ENCODE measurements at places on chromosomes 3 and 15.

- H3K27me3 ChIP-seq = no peaks in the 10 kb centered on the region
- no peak overlapping the region for H3K4me3 ChIP-seq
- no peaks in the 10 kb centered on the region for H3K4me1 ChIP-seq
- H3K27ac ChIP-seq = no peak overlapping the region
These were observed 30.2 kb downstream of the ABI3BP start for GRCh38 chr3:100963041-100963440.

- H3K4me3 ChIP-seq = no peak overlapping the region
- no peaks in the 10 kb centered on the region for H3K27me3 ChIP-seq
- no peak for DNase-seq
- H3K36me3 ChIP-seq = no peaks in the 10 kb centered on the region
- no peaks in the 10 kb centered on the region for H3K4me1 ChIP-seq
These were observed 10.0 kb downstream of the FAM107A start for GRCh38 chr3:58567251-58567515.

DNA sequence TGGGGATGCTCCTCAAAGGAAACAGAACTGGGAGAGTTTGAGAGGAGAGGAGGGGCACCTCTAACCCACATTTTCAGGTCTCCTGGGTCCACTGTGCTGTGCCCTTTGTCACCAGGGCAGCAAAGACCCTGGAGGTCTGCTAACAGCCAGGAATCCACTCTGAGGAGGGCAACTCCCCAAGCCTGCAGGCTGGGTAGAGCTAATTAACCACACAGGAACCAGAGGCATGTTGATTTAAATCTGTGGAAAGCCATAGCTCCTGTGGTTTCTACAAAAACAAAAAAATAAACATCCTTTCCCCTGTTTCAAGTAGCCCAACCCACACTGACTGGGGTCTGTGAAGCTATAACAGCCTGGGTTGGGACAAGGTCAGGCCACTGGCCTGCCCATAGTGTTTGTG lies 2.2 kb upstream of the BSN start:
- peaks cover 3% of the 10 kb centered on the region for H3K4me1 ChIP-seq
- H3K27ac ChIP-seq = no peak overlapping the region
- DNase-seq = no peak
- H3K36me3 ChIP-seq = no peaks in the 10 kb centered on the region
- H3K27me3 ChIP-seq = no peaks in the 10 kb centered on the region
- H3K4me3 ChIP-seq = no peak overlapping the region

DNA sequence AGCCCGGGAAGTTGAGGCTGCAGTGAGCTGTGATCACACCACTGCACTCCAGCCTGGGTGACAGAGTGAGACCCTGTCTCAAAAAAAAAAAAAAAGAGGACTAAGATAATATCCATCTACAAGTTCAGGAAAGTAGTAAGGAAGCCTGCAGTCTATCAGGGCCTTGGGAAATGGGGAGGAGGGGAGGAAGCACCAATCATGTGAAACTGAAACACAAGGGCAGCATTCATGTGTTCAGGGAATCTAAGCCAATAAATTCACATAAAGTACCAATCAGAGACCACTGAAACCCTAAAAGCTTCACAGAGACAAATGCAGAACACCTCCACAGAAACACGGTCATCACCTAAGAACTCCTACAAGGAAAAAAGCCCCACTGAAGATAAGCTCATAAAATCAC lies 22.9 kb upstream of the HHATL start:
- H3K4me1 ChIP-seq = peaks cover 4% of the 10 kb centered on the region
- DNase-seq = peak; percentile 1
- H3K4me3 ChIP-seq = no peak overlapping the region
- no peaks in the 10 kb centered on the region for H3K36me3 ChIP-seq
- H3K27ac ChIP-seq = no peak overlapping the region

- H3K4me1 ChIP-seq = no peaks in the 10 kb centered on the region
- H3K27ac ChIP-seq = no peak overlapping the region
- H3K4me3 ChIP-seq = no peak overlapping the region
- no peaks in the 10 kb centered on the region for H3K36me3 ChIP-seq
- DNase-seq = no peak
These were observed 79.6 kb upstream of the ADAMTSL3 start for GRCh38 chr15:83574345-83574744.

DNA sequence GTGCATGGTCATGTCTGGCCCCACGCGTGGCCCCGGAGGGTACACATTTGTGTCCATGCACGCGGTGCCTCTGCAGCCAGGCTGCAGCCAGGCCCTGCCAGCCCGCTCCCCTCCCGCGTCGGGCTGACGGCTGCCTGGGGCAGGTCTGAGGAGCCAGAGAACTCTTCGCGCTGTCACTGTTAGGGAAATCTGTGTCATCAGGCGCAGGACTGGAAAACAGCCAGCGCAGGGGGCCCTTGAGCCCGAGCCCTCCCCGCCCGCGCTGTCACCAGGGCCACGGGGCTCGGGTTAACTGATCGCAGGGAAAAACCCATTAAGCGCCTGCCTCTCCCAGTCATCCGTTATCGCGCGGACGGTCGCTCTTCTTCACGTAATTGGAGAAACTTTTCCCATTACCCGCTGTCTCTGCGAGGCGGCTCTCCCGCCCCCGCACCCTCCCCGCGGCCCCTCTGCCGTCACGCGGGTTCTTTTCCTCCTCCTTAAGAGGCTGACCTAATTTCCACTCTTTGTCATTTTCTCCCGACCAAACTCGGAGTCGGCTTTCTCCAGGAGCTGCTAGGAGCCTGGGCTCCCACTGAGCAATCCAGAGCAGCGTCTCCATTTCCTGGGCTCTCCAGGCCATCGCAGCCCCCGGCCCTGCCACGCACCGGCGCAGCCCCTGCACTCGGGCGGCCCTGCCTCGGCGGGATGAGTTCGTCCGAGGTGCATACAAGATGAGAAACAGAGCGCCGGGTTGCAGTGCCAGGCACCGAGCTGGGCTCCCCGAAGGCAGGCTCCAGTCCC lies 57.5 kb upstream of the PRR23E start:
- H3K36me3 ChIP-seq = no peaks in the 10 kb centered on the region
- H3K4me3 ChIP-seq = peak overlapping the region; percentile 12
- no peak for DNase-seq
- no peak overlapping the region for H3K27ac ChIP-seq

GRCh38 chr15:78000091-78000926 lies 77.2 kb downstream of the TBC1D2B start:
- no peaks in the 10 kb centered on the region for H3K36me3 ChIP-seq
- H3K27ac ChIP-seq = no peak overlapping the region
- H3K4me1 ChIP-seq = peaks cover 13% of the 10 kb centered on the region
- no peak for DNase-seq

- DNase-seq = no peak
- H3K27ac ChIP-seq = no peak overlapping the region
- H3K4me1 ChIP-seq = no peaks in the 10 kb centered on the region
- H3K36me3 ChIP-seq = no peaks in the 10 kb centered on the region
These were observed 92.2 kb downstream of the CGNL1 start for GRCh38 chr15:57468486-57468885.

- no peak for DNase-seq
- H3K27me3 ChIP-seq = no peaks in the 10 kb centered on the region
- H3K4me1 ChIP-seq = no peaks in the 10 kb centered on the region
- H3K27ac ChIP-seq = no peak overlapping the region
- no peaks in the 10 kb centered on the region for H3K36me3 ChIP-seq
These were observed 377.4 kb upstream of the RGMA start for GRCh38 chr15:93466380-93466779.

GRCh38 chr3:34727700-34728099 lies 911.6 kb upstream of the ARPP21 start:
- H3K4me3 ChIP-seq = no peak overlapping the region
- no peaks in the 10 kb centered on the region for H3K4me1 ChIP-seq
- no peak for DNase-seq

GRCh38 chr15:64275934-64276333 lies 80.0 kb downstream of the CSNK1G1 start:
- H3K36me3 ChIP-seq = no peaks in the 10 kb centered on the region
- no peak for DNase-seq
- no peak overlapping the region for H3K4me3 ChIP-seq
- H3K27ac ChIP-seq = no peak overlapping the region
- H3K4me1 ChIP-seq = peaks cover 2% of the 10 kb centered on the region
- H3K27me3 ChIP-seq = no peaks in the 10 kb centered on the region

- H3K27me3 ChIP-seq = no peaks in the 10 kb centered on the region
- H3K36me3 ChIP-seq = no peaks in the 10 kb centered on the region
- H3K4me3 ChIP-seq = no peak overlapping the region
- peak; percentile 26 for DNase-seq
These were observed 256.5 kb downstream of the THRB start for GRCh38 chr3:24237971-24238706.

DNA sequence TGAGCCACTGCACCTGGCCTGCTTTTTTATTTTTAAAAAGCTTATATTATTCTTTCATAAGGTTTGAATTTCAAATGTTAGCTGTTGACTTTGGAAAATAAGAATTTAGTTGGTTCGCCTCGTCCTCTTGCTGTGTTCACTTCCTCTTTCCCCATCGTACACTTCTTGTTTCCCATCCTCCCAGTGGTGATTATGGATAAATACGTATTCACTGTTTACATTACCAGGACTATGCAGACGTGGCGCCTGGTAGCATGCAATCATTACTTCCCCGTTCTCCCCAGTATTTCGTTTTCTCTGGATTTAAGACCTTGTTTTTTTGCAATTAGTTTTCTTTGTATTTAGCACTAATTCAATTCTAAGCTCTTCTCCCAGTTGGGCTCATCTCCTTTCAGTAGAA lies 70.1 kb downstream of the LMLN start:
- H3K4me3 ChIP-seq = no peak overlapping the region
- no peaks in the 10 kb centered on the region for H3K4me1 ChIP-seq
- no peaks in the 10 kb centered on the region for H3K27me3 ChIP-seq
- DNase-seq = no peak

DNA sequence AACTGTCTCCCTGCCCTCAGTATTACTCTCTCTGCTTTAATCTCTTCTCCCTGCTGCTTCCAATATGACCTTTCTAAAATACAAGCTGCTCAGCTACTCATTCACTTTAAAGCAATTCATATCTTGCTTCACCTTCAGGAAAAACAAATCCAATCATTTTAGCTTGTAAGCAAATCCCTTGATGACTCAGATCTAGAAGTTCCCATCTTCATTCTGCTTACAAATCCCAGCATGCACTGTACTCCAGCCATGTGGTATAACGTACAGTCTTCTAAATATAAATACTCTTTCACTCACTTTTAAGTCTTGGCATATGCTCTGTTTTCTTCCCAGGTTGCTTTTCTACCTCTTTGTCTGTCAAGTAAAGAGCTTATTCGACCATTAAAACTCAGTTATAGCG lies 1009.1 kb upstream of the SEMA6D start:
- H3K36me3 ChIP-seq = no peaks in the 10 kb centered on the region
- H3K27me3 ChIP-seq = no peaks in the 10 kb centered on the region
- DNase-seq = no peak
- no peaks in the 10 kb centered on the region for H3K4me1 ChIP-seq

DNA sequence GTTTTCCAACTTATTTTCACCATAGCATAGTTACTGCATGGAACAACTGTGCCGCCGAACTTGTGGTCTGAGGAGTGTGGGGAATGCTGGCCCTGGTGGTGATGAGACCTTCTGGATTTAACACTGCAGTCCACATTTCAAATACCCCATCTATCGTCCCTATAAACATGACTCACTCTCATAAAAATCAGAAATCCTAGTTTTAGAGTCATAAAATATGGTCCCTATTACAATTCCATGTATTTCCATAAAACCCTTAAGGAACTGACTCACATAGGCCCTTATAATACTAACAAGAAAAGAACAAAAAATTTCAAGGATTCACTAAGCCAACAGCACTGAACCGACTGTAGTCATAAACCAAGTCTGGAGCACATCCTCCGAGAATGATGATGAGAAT lies 147.2 kb downstream of the FOXP1 start:
- no peak overlapping the region for H3K4me3 ChIP-seq
- H3K36me3 ChIP-seq = no peaks in the 10 kb centered on the region

- no peaks in the 10 kb centered on the region for H3K36me3 ChIP-seq
- H3K27ac ChIP-seq = no peak overlapping the region
- H3K4me3 ChIP-seq = no peak overlapping the region
- H3K4me1 ChIP-seq = no peaks in the 10 kb centered on the region
- H3K27me3 ChIP-seq = no peaks in the 10 kb centered on the region
These were observed 180.5 kb downstream of the RSL24D1 start for GRCh38 chr15:55016225-55016624.

- no peaks in the 10 kb centered on the region for H3K27me3 ChIP-seq
- H3K36me3 ChIP-seq = no peaks in the 10 kb centered on the region
- no peak overlapping the region for H3K4me3 ChIP-seq
- DNase-seq = no peak
These were observed 223.0 kb downstream of the EPHA6 start for GRCh38 chr3:97037294-97037943.

GRCh38 chr3:20564966-20565365 lies 379.0 kb upstream of the SGO1 start:
- H3K4me3 ChIP-seq = no peak overlapping the region
- no peaks in the 10 kb centered on the region for H3K27me3 ChIP-seq
- no peaks in the 10 kb centered on the region for H3K4me1 ChIP-seq
- no peak overlapping the region for H3K27ac ChIP-seq
- no peak for DNase-seq

DNA sequence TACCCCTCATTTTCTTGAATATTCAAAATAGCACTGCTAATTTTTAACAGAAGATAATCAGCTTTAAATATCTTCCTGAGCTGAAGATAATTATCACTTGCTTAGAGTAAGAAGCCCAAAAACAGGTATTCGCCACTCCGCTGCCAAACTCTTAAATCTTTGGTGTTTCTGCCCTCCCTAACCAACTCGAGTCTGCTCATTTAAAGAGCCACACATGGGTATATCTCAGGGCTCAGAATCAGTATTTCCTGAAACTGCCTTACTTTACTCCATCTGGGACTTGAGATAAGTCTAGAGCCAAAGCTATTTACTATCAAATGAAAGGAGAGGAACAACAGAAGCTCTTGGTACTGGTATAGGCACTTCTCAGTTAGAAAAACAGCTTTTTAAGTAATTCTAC lies 10.8 kb downstream of the PDCD10 start:
- DNase-seq = no peak
- peaks cover 1% of the 10 kb centered on the region for H3K4me1 ChIP-seq
- H3K27ac ChIP-seq = no peak overlapping the region
- no peaks in the 10 kb centered on the region for H3K27me3 ChIP-seq

- no peaks in the 10 kb centered on the region for H3K27me3 ChIP-seq
- no peaks in the 10 kb centered on the region for H3K4me1 ChIP-seq
- no peaks in the 10 kb centered on the region for H3K36me3 ChIP-seq
- H3K27ac ChIP-seq = no peak overlapping the region
- DNase-seq = no peak
These were observed 41.5 kb downstream of the FGF12 start for GRCh38 chr3:192685801-192686200.
